ENCODE measurements at places on chromosomes 7 and 10.
A peak's percentile ranks its signal among the peaks of the same experiment; 100 is the strongest.

GRCh38 chr7:72416846-72417245 is 4.7 kb upstream of the CALN1 start:
- no peak for DNase-seq

DNA sequence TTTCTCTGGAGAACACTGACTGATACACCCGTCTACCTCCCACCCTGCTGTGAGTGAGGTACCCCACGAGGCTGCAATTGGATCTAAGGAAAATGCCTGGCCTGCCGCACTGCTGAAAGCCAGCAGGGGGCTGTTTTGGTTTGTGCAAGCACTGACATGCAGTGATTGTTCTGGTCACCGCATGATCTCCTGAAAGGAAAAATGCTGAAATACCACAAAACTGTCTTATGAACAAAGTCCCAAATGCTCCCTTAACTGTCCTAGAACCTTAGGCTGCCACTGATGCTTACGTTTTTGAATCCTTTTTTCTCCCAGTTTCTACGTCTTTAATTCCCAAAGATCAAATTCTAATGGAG is 132.7 kb downstream of the JCAD start:
- no peak for DNase-seq

DNA sequence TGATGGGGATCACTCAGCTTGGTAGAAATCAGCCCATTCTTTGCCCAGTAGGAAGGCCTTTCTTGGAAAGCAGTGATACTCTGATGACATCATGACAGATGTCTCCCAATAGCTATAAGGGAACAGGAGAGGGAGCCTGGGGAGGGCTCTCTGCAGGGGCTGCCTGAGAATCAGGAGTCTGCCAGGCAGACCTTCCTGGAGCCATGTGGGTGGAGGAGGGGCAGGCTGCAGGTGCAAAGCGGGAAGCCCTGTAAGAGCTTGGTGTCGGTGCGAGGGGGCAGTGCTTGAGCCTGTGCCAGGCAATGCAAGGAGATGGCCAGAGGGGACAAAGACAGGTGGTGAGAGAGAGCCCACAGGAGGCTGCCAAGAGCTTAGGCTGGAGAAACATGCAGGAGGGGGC is 5.0 kb upstream of the TNS3 start:
- DNase-seq: peak; percentile 54

DNA sequence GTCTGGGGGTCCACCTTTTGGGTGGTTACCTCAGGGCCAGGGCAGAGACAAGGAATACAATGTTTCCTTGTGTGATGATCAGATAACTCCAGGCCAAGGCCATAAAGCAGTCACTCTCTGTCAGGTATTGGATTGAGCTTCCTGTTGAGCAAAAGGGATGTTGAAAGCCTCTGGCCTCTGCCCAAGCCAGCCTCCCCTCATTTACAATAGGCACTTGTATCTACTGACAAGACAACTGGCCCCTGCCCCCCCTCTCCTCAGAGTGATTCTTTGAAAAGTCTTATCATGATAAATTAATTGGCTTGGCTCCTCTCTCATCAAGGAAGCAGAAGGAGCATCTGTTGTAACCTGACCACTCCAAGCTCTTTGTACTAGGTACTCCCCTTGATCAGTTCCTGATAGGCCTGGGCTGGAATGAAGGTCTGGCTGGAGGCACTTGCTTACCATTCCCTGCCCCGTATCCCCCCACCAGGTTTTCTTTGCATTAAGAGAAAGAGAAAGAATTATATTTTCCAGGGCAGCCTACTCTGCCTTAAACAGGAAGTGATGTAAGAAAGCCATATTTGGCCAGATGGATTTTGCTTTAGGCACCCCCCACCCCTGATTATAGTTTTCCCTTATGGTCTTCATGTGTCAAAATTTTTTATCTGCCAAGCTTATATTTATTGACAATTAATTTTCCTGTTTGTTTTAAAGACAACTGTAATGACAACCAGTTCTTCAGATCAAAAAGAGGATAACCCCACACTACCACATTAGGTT is 42.1 kb upstream of the HPS1 start:
- DNase-seq: no peak

- no peak for DNase-seq
Observed at GRCh38 chr10:75281974-75282373, 46.2 kb upstream of the COMTD1 start.

GRCh38 chr10:122056431-122057094 is 67.6 kb downstream of the TACC2 start:
- DNase-seq: no peak

DNA sequence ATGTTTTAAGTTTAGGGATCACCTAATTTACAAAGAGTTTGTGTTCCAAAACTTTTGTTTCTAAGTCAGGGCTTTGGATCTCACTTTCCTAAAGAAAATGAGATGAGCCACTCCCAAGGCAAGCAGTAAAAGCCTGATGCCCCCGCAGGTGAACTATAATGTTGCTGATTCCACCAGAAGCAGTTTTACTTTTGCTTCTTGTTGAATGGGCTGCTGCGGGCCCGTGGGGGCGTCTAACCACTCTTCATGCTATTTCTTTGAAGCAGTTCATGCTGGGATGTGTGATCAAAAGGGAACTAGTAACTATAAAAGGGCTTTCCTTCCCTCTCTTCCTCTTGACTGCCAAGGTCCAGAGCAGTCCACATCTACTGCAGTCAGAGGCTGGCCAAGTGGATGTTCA is 118.7 kb upstream of the NEBL start:
- no peak for DNase-seq

DNA sequence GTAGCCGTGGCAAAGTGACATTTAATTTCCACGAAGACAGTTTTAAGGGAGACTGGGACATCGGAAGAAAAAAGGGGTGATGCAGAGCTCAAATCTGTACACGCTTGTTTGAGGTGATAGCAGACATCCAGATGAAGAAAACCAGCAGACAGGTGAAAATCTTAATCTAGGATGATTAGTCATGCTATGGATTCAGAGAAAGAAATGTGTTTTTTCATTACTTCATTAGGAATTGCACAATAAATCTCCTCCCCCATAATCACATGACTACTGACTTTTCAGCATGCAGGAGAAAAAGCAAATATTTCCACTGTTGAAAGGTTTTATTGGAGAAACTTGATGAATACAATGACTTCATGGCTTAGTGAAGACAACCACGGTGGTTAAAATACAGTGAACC is 2.5 kb downstream of the NUDT5 start:
- no peak for DNase-seq

- DNase-seq: no peak
Observed at GRCh38 chr10:117424883-117425649, 49.8 kb upstream of the PDZD8 start.

DNA sequence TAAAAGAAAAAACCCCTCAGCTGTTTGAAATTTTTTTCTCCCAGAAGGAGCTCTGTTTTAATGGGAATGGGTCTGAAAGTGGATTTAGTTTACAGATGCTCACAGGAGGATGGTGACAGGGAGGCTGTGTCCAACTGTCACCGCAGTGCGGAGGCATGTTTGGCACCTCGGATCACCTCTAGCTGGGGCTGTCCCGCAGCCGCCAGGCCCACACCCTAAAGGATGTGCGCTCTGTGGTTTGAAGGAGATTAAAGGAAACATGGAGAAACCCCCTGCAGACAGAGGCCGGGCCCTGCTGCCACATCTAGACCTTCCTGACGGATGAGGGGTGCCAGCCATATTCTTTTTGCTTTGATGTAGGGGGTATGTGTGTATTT is 160.6 kb downstream of the DNAJB6 start:
- DNase-seq: no peak

GRCh38 chr10:27099448-27099847 is 846 bp downstream of the ANKRD26 start:
- DNase-seq: no peak

- DNase-seq: no peak
Observed at GRCh38 chr7:86784765-86785164, 141.1 kb downstream of the GRM3 start.

- no peak for DNase-seq
Observed at GRCh38 chr10:30172091-30172490, 112.7 kb upstream of the JCAD start.

GRCh38 chr7:154638286-154638685 is 364.6 kb downstream of the PAXIP1 start:
- DNase-seq: no peak

DNA sequence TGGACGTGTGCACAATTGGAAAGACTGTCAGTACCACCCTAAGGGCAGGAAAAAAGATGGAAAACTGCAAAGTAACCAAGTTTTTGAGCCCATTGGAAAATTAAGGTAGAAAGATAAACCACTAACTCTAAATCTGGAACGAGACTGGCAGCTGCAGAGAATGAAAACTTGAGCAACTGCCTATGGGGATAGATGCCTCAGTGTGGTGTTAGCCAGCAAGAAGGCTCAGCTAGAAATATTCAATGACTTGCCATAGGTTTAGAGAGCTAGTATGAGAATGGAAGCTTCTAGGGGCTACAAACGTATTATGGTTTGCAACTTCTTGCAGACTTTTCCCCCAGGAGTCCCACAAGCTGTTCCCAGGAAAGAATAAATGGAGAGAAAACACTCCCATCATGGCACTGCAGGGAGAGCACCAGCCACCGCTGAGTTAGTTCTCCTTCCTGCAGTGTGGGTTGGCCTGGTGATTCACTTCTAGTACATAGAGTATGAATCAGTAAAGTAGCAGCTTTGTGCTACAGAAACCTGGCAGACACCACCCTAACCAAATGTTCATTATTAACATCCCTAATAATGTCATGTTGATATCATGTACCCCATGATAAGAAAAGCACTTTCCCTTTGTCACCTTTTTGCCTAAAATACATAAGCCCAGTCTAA is 372.4 kb upstream of the VWC2 start:
- no peak for DNase-seq

- no peak for DNase-seq
Observed at GRCh38 chr7:750111-750905, 23.2 kb upstream of the PRKAR1B start.

DNA sequence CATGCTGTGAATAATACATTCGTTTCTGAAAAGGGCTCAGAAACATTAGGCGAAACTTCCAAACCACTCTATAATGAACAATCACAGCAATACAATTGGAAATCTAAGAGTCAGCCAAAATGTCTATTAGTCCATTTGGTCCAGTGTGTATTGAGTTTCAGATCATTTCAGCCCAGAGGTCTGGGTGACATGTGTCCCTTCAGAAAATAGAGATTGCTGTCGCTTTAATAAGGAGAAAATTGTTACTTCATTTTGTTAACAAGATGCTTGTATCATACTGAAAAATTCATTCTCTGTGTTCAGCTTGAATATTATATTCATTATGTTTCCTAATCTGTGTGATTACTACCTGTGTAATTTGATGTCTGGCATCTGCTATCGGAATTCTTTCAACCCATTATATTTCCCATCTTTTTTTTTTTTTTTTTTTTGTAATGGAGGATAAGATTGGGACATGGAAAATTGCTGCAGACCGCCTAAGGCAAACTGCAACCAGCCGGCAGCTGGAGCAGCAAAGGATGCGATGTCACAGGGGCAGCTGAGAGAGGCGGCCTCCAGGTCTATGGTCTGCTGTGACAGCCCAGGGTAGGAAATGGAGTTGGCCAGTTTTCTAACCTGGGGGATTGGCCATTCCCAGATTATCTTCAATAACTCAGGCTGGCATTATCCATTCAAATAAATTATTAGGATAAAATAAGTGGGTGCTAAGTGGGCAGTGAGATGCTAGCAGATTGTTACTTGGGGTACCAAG is 170.9 kb upstream of the NPVF start:
- no peak for DNase-seq

Measured in NCI-H510A (cell line).